ENCODE measurements at places on chromosomes 4 and X.

DNA sequence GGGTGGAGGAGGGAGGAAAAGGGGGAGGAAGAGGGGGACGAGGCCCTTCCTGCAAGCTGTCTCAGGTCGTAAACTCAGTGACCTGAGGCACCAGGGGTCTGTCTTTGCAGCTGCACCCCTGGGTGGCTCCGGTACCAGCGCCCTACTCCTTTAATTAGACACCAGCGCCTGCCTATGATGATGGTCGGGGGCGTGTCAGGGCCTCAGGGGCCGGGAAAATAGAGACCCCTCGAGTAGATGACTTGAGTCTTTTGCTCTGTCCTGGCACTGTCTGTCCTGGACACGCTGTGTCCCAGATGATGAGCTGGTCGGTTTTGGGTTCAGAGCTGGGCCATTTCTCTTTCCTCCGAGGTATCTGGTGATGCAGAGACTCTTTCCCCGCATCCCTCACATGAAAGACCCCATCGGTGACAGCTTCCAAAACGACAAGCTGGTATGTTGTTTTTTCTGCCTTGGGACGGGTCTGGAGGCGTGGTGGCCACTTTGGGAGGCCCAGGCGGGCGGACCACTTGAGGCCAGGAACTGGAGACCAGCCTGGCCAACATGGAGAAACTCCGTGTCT is 11.2 kb downstream of the SLC25A6 start:
- no peak for DNase-seq

GRCh38 chrX:34810364-34810763 is 132.2 kb upstream of the FAM47B start:
- DNase-seq = no peak

GRCh38 chr4:79632114-79632513 is 224.1 kb upstream of the GK2 start:
- no peak for DNase-seq

DNA sequence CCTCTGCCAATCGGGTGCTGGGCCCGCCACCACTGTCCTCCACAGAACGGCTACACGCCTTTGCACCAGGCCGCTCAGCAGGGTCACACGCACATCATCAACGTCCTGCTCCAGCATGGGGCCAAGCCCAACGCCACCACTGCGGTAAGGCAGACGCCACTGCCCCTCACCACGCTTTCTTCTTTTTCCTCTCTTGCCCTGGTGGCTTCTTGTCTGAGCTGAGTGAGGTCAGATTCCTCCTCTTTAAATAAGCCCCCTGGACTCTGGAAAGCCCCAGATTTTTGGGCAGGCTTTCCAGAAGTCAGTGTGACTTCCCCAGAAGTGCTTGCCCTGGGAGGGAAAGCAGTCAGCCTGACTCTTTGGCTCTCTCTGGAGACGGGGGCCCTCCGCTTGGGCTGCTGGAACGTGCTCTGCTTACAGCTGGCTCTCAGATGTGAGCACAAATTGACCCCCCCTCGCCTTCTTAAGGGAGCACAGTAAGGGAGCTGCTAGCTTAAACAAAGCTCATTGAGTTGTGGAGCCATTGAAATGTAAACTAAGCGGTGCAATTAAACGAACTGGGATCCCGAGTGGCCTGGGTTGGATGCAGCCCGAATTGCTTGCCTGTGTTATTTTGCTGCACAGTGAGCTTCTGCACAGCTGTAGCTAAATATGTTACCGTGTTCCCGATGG is 243.1 kb downstream of the ANK2 start:
- no peak for DNase-seq
